ENCODE measurements at places on chromosomes 2 and 18. TPM values are rescaled to one million over a fixed set of nuclear protein-coding genes. Genes with fewer than 3 reads are reported as not detected.

IL36G gene
- not detected for total RNA-seq

GPATCH11 gene
- total RNA-seq: 7.6 TPM

IL36B gene
- not detected for total RNA-seq

CXCR1 gene
- total RNA-seq: not detected

SLC19A3 gene
- under 0.01 TPM for total RNA-seq

PDE1A gene
- 20.0 TPM for total RNA-seq

FKBP7 gene
- 53.5 TPM for total RNA-seq

ZC3H6 gene
- 5.4 TPM for total RNA-seq

SALL3 gene
- total RNA-seq: not detected

VWA3B gene
- total RNA-seq: not detected
